ENCODE measurements at places on chromosomes 5 and 9.

DNA sequence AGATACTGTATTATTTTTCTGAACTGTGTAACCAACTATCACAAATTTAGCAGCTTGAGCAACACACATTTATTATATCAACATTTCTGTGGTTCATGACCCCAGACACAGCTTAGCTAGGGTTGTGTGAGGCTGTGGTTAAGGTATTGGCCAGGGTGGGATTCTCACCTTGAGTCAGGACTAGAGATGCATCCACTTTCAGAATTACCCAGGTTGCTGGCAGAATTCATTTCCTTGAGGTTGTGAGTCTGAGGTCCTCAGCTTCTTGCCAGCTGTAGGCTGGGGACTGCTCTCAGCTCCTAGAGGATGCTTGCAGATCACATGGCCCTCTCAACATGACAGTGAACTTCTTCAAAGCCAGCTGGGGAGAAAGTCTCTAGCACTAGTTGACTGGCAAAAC, 122.5 kb upstream of the RASGRF2 start:
- DNase-seq: no peak

GRCh38 chr9:134559013-134559412, 82.6 kb upstream of the COL5A1 start:
- no peak for DNase-seq

- no peak for DNase-seq
Measured at GRCh38 chr5:53733853-53734252, 173.4 kb downstream of the NDUFS4 start.

DNA sequence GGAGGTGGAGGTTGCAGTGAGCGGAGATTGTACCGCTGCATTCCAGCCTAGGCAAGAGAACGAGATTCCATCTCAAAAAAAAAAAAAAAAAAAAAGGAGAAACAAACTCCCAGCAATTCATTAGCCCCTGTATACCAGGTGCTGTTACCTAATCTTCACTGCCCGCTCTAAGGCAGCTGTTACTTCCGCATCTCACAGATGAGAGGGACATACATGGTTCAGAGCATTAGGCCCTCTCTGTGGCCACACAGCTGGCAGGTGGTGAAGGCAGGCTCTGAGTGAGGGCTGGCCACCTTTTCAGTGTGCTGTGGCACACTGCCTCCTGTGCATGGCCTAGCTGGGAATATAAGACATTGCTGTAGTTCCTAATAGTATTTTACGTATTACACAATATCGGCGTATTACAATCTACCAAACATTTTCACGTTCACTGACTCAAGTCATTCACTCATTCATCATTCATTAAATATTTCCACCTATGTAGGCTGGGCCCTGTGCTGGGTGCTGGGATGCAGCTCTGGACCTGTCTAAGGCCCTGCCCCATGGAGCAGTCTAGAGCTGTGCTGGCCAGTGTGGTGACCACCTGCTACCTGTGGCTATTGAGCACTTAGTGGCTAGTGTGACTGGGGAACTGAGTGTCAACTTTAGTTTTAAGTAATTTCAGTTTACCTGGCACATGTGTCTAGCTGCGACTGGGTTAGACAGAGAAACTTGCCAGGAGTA, 35.8 kb downstream of the RGS3 start:
- DNase-seq: no peak

DNA sequence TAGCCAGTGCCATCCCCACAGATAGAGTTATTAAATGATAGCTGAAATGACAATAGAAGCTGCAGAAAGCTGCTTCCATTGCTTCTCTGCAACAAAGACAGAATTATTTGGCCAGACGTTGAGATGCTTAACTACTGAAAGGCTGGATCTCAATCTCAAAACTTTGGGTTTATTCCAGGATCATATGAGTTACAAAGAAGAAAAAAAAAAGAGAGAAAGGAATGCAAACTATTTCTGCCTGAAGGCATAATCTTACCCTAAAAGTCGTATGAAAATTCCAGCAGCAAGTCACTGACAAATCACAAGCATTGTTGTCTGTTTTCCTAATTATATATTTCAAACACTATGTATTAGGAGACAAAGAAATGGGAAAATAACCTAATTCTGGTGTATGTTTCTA, 12.8 kb upstream of the TYRP1 start:
- no peak for DNase-seq

GRCh38 chr9:118091711-118092500, 387.7 kb downstream of the TLR4 start:
- DNase-seq: no peak

GRCh38 chr5:306011-306805, 15.3 kb upstream of the AHRR start:
- no peak for DNase-seq

GRCh38 chr9:31697956-31698355, 686.5 kb upstream of the ACO1 start:
- DNase-seq: no peak

DNA sequence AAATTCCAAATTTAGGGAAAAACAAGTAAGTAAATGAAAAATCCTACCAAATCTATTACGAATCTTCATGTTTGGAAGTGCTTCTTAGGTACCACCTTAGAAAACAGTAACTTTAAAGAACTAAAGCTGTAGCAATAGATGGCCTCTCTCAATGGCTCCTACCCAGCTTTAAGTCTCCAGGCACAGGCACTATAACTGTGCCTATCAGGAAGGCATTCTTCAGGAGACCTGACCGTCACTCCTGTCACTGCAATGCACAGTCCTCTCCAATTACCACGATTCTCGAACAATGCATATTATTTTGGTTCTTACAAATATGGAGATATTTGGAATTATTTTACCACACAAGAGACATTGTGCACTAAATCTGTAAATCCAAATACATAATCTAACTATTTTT, 12.9 kb downstream of the NFIB start:
- no peak for DNase-seq

- DNase-seq: no peak
Measured at GRCh38 chr5:89878140-89879132, 531.1 kb downstream of the CETN3 start.

- DNase-seq: no peak
Measured at GRCh38 chr5:111070272-111071134, 1.0 kb upstream of the TSLP start.

GRCh38 chr9:69502671-69503301, 169.4 kb downstream of the APBA1 start:
- no peak for DNase-seq

GRCh38 chr5:115309751-115310370, 13.4 kb upstream of the CCDC112 start:
- no peak for DNase-seq

DNA sequence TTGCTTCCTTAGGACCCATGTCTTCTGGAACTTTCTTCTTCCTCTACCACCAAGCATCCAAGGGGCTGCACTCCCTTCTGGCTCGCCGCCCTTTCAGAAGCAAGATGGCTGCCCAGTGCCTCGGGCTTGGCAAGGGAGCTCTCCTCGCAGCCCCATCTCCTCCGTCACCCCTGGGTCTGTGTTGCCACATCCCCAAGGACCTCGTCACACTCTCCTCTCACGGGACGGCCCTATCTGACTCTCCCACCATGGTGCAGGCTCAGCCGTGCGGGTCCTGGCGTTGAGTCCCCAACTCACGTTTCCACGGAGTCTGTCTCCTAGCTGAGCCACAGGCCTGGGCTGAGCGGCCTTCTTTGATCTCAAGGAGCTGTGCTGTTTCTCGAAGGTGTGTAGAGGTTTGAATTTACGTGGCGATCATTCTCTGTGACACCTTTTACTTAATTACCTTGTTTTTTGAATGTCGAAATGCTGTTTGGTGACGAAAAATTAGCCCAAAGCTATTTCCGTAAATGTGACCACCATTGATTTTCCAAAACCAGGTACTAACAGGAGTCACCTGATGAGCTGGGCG, 15.0 kb upstream of the SCGB3A1 start:
- no peak for DNase-seq

DNA sequence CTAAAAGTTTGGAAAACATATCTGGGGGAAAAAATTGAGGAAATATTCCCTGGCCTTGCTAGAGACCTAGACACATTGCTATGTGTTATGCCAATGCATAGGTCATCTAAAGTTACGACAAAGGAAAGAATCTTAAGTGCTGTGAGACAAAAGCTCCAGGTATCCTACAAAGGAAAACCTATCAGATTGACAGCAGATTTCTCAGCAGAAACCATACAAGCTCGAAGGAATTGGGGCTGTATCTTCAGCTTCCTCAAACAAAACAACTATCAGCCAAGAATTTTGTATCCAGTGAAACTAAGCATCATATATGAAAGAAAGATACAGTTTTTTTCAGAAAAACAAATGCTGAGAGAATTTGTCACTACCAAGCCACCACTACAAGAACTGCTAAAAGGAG, 234.4 kb downstream of the CDH18 start:
- DNase-seq: no peak

DNA sequence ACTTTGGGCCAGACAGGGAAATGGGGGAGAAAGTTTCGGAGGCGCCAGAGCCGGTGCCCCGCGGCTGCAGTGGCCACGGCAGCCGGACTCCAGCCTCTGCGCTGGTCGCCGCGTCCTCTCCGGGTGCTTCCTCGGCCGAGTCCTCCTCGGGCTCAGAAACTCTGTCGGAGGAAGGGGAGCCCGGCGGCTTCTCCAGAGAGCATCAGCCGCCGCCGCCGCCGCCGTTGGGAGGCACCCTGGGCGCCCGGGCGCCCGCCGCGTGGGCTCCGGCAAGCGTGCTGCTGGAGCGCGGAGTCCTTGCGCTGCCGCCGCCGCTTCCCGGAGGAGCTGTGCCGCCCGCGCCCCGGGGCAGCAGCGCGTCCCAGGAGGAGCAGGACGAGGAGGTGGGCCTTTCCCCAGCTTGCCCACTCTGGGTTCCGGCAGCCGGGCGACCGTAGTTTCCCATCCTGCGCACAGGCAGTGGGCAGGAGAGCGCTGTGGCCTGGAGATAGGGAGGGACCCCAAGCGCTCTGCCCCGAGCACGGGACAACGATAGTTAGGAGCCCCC, 516 bp downstream of the MAST4 start:
- no peak for DNase-seq
